CD8-positive, alpha-beta memory T cell (primary cell): ENCODE measurements at places on chromosomes 1 and 21.

DNA sequence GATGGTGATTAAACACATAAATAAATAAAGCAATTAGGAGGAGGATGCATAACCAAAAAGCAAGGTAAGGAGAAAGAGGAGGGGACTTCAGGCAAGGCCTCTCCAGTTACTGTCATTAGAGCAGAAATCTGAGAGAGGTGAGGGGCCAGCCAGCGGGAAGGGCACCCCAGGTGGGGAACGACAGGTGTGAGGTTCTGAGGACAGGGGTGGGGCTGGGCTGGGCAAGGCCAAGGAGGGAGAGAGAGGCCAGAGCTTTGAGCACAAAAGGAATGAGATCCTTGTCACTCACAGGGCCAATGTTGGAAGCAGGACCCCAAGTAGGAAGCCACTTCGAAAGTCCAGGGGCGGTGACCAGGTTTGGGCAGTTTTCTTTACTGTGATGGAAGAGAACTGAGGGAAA lies 182.2 kb upstream of the RAB4A start:
- H3K4me1 ChIP-seq = peaks cover 8% of the 10 kb centered on the region
- DNase-seq = no peak
- H3K36me3 ChIP-seq = no peaks in the 10 kb centered on the region
- no peaks in the 10 kb centered on the region for H3K27me3 ChIP-seq

DNA sequence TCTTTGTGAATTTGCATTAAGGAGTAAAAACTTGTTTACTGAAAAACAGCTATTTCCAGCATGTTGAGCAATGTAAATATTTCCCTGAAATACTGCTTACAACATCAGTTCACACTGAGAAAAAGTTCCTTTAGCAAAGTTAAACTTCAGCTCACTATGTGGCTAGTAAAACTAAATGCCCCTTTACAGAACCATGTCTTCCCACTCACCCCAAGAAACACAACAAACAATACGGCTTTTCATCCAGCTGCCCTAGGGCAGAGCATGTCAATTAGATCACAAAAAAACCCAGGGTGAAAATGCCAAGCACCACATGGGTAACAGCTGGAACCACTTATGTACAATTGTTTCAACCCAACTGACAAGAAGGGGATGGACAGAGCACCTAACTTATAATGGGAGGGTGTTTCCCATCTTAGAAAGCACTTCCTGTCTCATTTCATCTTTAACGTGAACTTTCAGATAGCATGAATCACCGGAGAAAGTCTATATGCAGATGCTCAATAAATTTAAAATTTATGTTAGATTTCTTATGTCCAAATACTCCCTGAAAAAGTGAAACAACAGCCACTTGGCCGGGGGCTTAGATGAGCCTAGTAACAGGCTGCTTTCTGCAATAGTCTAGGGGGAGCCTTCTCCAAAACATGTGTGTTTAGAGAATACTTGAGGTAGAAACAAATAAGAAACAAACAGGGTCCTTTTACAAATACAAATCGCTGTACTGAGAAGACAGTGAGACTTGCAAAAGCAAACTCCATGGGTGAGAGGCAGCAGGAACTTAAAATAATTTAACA lies 6.6 kb downstream of the NID1 start:
- no peaks in the 10 kb centered on the region for H3K27me3 ChIP-seq
- no peaks in the 10 kb centered on the region for H3K36me3 ChIP-seq
- H3K27ac ChIP-seq = no peak overlapping the region
- no peak overlapping the region for H3K4me3 ChIP-seq

GRCh38 chr1:181089676-181090544 lies 1.4 kb downstream of the IER5 start:
- H3K27ac ChIP-seq = peak overlapping the region; percentile 99
- DNase-seq = peak; percentile 88
- H3K4me1 ChIP-seq = peaks cover 22% of the 10 kb centered on the region
- no peaks in the 10 kb centered on the region for H3K27me3 ChIP-seq

GRCh38 chr1:91736715-91737615 lies 149.0 kb downstream of the TGFBR3 start:
- peaks cover 21% of the 10 kb centered on the region for H3K4me1 ChIP-seq
- H3K27ac ChIP-seq = no peak overlapping the region
- no peaks in the 10 kb centered on the region for H3K27me3 ChIP-seq
- H3K36me3 ChIP-seq = peaks cover 4% of the 10 kb centered on the region

DNA sequence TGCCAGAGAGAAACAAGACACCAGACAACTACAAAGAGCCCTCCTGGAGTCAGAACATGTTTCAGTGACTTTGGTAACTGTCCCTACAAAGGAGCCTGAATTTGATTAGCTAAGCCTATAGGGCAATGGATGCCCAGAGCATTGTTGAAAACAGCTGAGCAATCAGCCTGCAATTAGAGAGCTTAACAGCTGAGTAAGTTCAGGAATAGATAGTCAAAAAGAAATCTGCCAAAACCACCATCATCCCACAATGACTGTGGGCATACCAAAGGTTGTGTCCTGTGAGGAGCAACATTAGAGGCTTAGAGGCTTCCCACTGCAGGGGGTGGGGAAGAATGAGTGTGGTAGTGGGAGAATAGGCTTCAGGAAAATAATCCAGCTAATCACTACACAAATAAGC lies 32.1 kb downstream of the SH3BP5L start:
- DNase-seq = no peak
- H3K27ac ChIP-seq = no peak overlapping the region
- no peaks in the 10 kb centered on the region for H3K36me3 ChIP-seq
- H3K27me3 ChIP-seq = no peaks in the 10 kb centered on the region
- no peak overlapping the region for H3K4me3 ChIP-seq
- no peaks in the 10 kb centered on the region for H3K4me1 ChIP-seq

GRCh38 chr1:231036416-231036815 lies 3.6 kb downstream of the FAM89A start:
- H3K27ac ChIP-seq = no peak overlapping the region
- no peaks in the 10 kb centered on the region for H3K27me3 ChIP-seq
- H3K4me1 ChIP-seq = peaks cover 29% of the 10 kb centered on the region

- no peaks in the 10 kb centered on the region for H3K36me3 ChIP-seq
- DNase-seq = no peak
- no peaks in the 10 kb centered on the region for H3K4me1 ChIP-seq
- H3K4me3 ChIP-seq = no peak overlapping the region
These were observed 1.5 kb upstream of the S100A14 start for GRCh38 chr1:153617663-153618062.

DNA sequence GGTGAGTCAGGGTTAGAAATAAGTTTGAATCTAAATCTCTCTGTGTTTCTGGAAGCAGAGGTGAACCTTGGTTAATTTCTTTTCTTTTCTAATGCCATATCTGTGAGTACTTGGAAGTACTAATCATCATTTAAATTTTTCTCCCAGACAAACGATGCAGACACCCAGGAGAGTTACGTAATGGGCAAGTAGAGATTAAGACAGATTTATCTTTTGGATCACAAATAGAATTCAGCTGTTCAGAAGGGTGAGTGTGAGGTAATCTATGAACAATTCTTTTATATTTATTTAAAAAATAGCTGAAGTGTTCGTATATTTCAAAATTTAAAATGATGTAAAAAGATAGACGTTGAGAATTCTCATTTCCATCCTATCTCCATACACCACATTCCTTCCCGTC lies 11.2 kb downstream of the C4BPA start:
- H3K36me3 ChIP-seq = no peaks in the 10 kb centered on the region
- H3K27me3 ChIP-seq = no peaks in the 10 kb centered on the region
- H3K27ac ChIP-seq = no peak overlapping the region
- DNase-seq = no peak

- no peak overlapping the region for H3K4me3 ChIP-seq
- no peaks in the 10 kb centered on the region for H3K27me3 ChIP-seq
- no peaks in the 10 kb centered on the region for H3K4me1 ChIP-seq
- no peak for DNase-seq
- no peak overlapping the region for H3K27ac ChIP-seq
These were observed 119.8 kb downstream of the RGS21 start for GRCh38 chr1:192436441-192437078.

- peaks cover 59% of the 10 kb centered on the region for H3K36me3 ChIP-seq
- H3K27me3 ChIP-seq = no peaks in the 10 kb centered on the region
- H3K4me1 ChIP-seq = no peaks in the 10 kb centered on the region
- H3K27ac ChIP-seq = no peak overlapping the region
These were observed 35.2 kb upstream of the SYT2 start for GRCh38 chr1:202745323-202745888.

DNA sequence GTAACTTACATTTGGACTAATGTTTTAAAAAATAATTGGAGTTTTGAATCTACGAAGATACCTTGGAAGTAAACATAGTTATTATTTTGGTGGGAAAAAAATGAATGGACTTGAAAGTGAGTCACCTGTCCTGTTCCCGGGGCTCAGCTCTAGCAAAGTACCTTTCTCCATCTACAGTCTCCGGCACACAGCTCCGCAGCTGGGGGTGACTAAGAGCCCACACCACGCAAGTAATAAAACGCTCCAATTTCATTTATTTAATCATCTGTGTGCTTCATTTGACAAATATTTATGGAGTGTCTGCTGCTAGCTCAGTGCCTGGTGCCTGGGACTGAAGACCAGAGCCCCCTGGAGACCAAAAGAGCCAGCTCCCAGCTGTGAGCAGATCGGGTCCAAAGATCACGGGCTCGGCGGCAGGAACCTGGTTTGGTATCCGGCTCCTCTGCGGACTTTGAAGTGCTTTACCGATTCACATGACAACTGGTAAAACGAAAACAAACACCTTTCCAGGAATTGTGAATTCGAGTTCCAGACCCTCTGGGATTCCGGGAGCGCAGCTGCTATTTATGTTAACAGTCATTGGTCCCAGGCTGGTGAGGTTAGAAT lies 1.7 kb upstream of the RIPK4 start:
- H3K4me3 ChIP-seq = peak overlapping the region; percentile 33
- DNase-seq = no peak
- H3K27me3 ChIP-seq = peaks cover 29% of the 10 kb centered on the region
- no peak overlapping the region for H3K27ac ChIP-seq

- H3K4me1 ChIP-seq = no peaks in the 10 kb centered on the region
- H3K36me3 ChIP-seq = no peaks in the 10 kb centered on the region
- no peak overlapping the region for H3K27ac ChIP-seq
- no peak overlapping the region for H3K4me3 ChIP-seq
These were observed 34.8 kb downstream of the ZMYND12 start for GRCh38 chr1:42420911-42421585.

DNA sequence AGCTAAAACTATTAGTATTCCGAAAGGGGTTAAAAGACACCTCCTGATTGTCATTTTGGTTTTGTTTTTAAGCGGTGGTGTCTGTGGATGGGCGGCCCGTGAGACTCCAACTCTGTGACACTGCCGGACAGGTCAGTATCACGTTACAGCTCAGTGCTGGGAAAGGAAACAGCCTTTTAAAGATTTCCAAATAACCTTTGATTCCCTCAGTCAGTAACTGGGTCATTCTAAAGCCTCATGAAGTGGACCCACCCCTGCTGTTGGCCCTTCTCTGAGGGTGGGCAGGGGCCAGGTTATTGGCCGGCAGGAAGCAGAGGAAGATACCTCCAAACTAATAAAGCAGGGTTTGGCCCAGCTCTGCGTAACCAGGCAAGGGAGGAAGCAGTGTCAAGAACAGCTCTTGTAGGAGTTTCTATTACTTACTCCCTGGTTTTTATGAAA lies 2.3 kb downstream of the RHOU start:
- H3K36me3 ChIP-seq = no peaks in the 10 kb centered on the region
- DNase-seq = no peak
- H3K4me1 ChIP-seq = no peaks in the 10 kb centered on the region
- no peaks in the 10 kb centered on the region for H3K27me3 ChIP-seq
- no peak overlapping the region for H3K4me3 ChIP-seq

GRCh38 chr1:29651246-29651645 lies 414.9 kb downstream of the PTPRU start:
- no peak overlapping the region for H3K4me3 ChIP-seq
- H3K4me1 ChIP-seq = no peaks in the 10 kb centered on the region
- H3K36me3 ChIP-seq = no peaks in the 10 kb centered on the region
- H3K27ac ChIP-seq = no peak overlapping the region
- DNase-seq = no peak

GRCh38 chr1:148388260-148389026 lies 94.7 kb downstream of the PPIAL4G start:
- H3K4me3 ChIP-seq = peak overlapping the region; percentile 56
- peak; percentile 77 for DNase-seq
- H3K4me1 ChIP-seq = peaks cover 18% of the 10 kb centered on the region
- H3K36me3 ChIP-seq = no peaks in the 10 kb centered on the region

- no peaks in the 10 kb centered on the region for H3K36me3 ChIP-seq
- H3K4me3 ChIP-seq = no peak overlapping the region
- H3K27me3 ChIP-seq = no peaks in the 10 kb centered on the region
- H3K27ac ChIP-seq = no peak overlapping the region
These were observed 47.5 kb downstream of the KIF1B start for GRCh38 chr1:10257851-10258250.

DNA sequence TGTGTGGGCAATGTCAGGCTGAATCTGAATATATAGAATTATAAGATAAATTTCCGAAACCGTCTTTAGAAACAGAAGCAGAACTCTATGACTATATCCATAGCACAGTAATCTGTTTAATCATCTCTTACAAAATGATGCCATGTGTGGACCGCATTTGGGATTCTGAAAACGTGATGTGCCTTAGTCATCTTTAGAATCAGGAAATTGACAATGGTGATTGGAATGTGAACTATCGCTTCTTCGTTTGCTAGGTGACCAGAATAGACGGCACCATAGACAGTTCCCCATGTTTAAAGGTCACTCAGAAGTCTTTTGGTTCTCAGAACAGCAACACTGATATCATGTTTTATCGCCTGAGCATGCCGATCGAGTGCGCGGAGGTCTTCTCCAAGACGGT lies 300.3 kb downstream of the ZP4 start:
- no peak overlapping the region for H3K27ac ChIP-seq
- DNase-seq = no peak
- no peak overlapping the region for H3K4me3 ChIP-seq
- no peaks in the 10 kb centered on the region for H3K36me3 ChIP-seq
- no peaks in the 10 kb centered on the region for H3K27me3 ChIP-seq

GRCh38 chr1:163147019-163147418 lies 55.7 kb downstream of the RGS5 start:
- no peak overlapping the region for H3K4me3 ChIP-seq
- no peak for DNase-seq
- H3K27ac ChIP-seq = no peak overlapping the region
- H3K36me3 ChIP-seq = no peaks in the 10 kb centered on the region
- no peaks in the 10 kb centered on the region for H3K4me1 ChIP-seq

- H3K27ac ChIP-seq = no peak overlapping the region
- no peaks in the 10 kb centered on the region for H3K27me3 ChIP-seq
- H3K4me3 ChIP-seq = no peak overlapping the region
These were observed 369.3 kb upstream of the C1orf174 start for GRCh38 chr1:4269330-4269729.

GRCh38 chr21:37383086-37383485 lies 16.5 kb downstream of the DYRK1A start:
- DNase-seq = no peak
- H3K27me3 ChIP-seq = no peaks in the 10 kb centered on the region
- H3K4me3 ChIP-seq = no peak overlapping the region
- H3K27ac ChIP-seq = no peak overlapping the region

- no peak overlapping the region for H3K27ac ChIP-seq
- DNase-seq = no peak
- no peak overlapping the region for H3K4me3 ChIP-seq
- no peaks in the 10 kb centered on the region for H3K4me1 ChIP-seq
- H3K27me3 ChIP-seq = no peaks in the 10 kb centered on the region
These were observed 266.0 kb downstream of the PTPRU start for GRCh38 chr1:29502225-29502910.
